ENCODE measurements at places on chromosomes 5 and 9. TPM values are rescaled to one million over a fixed set of nuclear protein-coding genes. Genes with fewer than 3 reads are reported as not detected.
A peak's percentile ranks its signal among the peaks of the same experiment; 100 is the strongest.

DNA sequence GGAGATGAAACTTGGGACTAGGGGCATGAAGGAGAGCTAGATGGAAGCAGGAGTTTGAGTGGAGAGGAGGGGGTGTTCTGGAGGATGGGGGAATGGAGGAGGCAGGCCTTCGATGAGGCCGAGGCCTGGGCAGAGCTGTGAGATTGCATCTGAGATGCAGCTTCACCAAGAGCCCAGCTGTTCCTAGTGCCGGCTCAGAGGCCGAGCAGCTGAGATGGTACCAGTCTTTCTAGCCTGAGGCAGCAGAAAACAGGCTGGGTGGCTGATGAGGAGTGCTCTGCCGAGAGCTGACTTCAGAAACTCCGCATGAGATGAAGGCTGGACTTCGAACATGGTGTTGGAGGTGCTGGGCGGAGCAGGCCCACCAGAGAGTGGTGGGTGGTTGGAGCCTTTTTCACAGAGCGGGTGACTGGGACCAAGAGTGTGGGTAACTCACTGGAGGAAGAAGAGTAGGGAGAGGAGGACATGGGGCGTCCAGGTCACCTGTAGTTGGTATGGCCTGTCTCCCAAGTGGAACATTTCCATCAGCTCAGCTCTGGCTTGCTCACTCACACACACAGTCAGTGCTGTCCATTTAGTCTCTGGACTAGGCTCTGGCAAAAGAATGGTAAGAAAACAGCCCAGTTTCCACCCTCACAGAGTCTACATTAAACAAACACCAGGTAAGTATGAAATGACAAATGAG is 54.7 kb downstream of the TMOD1 start:
- no peak for DNase-seq

- DNase-seq: peak; percentile 26
Measured at GRCh38 chr5:67770431-67771025, 445.0 kb upstream of the PIK3R1 start.

Gene FANCG
- 49.5 TPM for total RNA-seq

Gene PCDHB2
- 0.37 TPM for total RNA-seq

Gene PRLR
- total RNA-seq: 0.34 TPM
